ENCODE measurements at places on chromosomes 4 and X. TPM values are rescaled to one million over a fixed set of nuclear protein-coding genes. Genes with fewer than 3 reads are reported as not detected.

DNA sequence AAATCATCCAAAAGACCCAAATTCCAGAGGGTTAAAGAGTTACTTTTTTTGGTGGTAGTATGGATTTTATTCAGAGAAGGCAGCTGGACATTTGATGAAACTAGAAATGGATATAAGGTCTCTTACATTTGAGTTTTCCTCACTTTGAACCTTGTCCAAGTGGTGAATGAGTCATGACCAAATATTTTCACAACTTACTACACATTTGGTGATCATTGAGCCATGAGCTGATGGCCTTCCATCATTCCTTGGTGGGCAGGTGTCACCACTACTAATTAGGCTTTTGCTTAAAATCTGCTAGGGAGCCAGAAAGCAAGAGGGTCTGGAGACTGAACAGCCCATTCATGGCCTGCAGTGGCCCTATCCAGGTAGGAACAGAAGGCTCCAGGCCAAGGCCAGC lies 620.2 kb upstream of the INTU start:
- DNase-seq = no peak

- DNase-seq = no peak
Observed at GRCh38 chr4:138405934-138406567, 163.9 kb upstream of the SLC7A11 start.

- no peak for DNase-seq
Observed at GRCh38 chrX:106932492-106932923, 12.3 kb downstream of the CLDN2 start.

DNA sequence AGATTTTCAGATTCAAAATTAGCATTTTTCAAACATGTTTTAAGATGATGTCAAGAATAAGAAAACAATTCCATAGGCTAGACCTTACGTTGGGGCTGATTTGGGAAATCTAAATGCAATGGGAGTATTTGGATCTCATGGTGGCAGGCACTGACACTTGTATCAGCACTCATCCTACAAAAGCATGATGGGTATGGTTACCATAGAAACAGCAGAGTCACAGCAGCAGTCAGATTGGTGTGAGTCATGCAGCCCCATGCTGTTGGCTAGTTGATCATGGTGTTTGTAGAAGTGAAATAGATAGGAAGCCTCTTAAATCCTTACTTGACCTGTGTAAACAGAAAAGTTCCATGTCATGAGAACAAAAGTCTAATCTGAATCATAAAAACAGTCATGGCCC lies 1637.3 kb upstream of the PABPC4L start:
- peak; percentile 40 for DNase-seq

DNA sequence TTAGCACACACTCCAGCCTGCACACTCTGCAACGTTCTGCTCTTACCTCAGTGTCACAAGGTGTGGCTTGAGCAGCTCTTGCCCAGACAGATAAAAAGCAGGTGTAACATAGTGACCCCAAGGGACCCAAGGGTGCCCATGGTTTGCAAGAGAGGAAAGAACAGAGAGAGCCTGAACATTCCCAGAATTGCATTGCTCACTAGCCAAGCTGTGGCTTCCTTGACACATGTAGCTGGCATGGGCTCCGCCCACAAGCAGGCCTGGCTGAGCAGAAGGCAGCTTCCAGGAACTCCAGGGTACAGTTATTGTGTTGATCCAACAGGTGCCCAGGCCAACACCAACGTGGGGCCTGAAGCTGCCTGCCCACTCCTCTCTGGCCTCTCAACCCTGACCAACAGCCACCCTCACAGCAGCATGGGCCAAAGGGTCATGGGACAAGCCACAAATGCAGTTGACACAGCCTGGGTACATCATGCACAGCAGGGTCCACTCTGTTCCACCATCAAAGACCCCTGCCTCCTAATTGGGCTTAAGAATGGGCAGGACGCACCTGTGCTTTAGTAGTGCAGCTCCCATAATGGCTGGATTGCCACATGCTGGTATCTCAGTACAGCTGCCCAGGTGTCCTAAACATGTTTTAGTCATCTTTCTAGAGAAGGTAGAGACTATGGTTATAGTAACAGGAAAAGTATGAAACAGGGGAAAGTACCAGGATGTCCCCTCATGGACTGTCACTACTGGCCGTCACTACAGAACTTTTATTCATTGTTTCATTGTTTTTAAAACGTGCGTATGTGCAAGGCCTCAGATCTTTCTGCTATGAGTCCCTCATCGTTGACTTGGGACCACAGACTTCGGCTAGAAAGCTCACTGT lies 73.7 kb upstream of the ACSL1 start:
- DNase-seq = no peak

DNA sequence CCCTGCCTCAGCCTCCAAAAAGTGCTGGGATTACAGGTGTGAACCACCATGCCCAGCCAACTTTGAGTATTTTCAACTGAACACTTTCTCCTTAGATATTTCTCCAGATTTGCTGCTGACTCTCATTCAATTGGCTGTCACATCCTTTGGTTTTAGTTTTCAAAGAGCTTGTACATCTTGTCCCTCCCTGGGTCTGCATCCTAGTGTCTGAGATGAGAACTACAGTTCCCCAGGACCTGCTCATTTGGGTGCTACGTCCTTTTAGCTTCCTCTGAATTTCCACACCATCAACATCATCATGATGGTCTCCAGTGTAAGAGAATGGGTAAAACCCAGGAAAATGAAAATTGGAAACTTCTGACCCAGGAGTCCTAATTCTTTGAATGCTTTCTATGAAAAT lies 312.9 kb downstream of the NLGN4X start:
- peak; percentile 33 for DNase-seq

DNA sequence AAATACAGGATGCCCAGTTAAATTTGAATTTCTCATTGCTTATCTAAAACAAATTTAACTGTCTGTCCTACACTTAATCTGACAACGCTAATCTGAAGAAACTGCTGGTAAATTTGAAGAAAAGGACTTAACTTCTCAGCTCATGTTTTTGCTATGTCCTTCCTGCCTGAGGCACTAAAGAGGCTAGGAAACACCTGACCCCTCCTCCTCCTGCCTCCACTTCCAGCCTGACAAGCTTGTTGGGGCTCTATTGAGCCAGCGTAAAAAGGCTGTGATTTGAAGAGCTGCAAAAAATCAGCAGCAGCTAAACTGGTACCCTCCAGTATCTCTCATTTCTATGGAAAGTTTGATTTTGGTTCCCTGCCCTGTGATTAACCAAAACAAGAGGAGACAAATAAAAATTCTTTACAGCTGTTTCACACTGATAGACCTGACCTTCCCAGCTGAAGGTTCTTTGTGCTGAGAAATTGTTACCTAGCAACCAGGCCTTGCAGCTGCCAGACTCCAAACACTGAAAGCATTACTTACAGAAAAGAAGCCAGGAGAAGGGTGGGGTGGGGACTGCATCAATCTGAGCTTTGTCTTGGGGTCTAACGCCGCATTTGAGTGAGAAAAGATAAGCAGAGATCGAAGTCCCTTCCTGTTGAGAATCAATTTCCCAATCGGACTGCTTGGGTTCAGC lies 35.0 kb downstream of the DCX start:
- peak; percentile 61 for DNase-seq

GRCh38 chrX:141175786-141176185 lies 1.1 kb downstream of the LDOC1 start:
- no peak for DNase-seq

GRCh38 chrX:84165711-84166110 lies 22.3 kb downstream of the RPS6KA6 start:
- DNase-seq = no peak

DNA sequence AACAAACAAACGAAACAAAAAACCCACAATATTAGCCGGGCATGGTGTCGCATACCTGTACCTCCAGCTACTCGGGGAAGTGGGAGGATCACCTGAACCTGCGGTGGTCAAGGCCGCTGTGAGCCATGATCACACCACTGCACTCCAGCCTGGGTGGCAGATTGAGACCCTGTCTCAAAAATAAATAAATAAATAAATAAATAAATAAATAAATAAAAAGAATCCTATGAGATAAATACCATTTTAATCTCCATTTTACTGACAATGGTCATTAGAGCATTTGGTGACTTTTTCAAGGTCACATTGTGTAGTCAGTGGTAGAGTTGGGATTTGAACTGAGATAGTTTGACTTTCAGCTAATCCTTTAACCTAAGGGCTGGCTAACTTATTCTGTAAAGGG lies 11.4 kb downstream of the TRPC5 start:
- DNase-seq = no peak

- DNase-seq = no peak
Observed at GRCh38 chr4:119099227-119099810, 36.3 kb upstream of the MYOZ2 start.

GRCh38 chr4:143351774-143352451 lies 15.2 kb downstream of the GAB1 start:
- no peak for DNase-seq

DNA sequence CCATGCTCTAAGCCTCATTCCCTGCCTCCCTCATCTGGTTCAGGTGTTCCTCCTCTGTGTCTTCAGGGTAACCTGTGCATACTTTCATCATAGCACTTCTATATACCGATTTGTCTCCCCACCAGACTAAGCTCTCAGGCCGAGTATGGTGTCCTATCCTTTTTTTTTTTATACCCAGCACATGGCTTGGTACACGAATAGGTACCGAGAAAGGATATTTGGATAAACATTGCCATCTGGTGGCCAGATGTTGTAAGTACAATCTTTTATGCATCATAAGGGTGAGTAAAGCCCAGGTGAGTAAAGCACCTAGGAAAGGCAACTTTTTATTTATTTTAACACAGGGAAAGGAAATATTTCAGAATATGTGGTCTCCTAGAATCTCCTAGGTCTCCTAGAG lies 68.4 kb downstream of the MID2 start:
- peak; percentile 68 for DNase-seq

GRCh38 chr4:128831531-128832242 lies 22.2 kb downstream of the JADE1 start:
- peak; percentile 58 for DNase-seq

DNA sequence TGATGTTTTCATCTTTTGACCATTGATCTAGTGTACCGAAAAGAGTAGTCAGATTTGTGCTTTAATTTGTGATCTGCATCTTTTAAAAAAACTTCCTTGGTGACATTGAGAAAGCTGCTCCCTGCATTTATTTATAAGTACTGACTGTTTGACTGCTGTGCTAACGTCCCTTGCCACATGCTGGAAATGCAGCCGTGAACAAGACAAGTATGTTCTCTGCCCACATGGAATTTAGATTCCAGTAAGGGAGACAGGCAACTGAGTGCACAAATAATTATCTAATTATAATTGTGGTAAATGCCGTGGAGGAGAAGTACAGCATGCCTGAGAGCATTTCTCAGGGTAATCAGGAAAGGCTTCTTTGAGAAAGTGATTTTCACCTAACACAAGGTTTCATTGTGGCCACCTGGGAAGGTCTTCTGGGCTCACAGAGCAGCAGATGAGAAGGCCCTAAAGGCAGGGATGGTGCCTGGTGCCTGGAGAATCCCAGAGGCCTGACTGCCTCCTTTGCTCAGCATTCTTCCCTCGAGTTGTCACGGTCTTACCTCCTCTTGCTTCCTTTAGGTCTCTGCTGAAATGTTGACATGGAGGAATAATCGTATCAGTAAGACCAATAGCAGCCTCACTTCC lies 55.8 kb downstream of the PTTG2 start:
- DNase-seq = no peak

GRCh38 chr4:152328582-152328981 lies 207.3 kb downstream of the FBXW7 start:
- DNase-seq = no peak

DNA sequence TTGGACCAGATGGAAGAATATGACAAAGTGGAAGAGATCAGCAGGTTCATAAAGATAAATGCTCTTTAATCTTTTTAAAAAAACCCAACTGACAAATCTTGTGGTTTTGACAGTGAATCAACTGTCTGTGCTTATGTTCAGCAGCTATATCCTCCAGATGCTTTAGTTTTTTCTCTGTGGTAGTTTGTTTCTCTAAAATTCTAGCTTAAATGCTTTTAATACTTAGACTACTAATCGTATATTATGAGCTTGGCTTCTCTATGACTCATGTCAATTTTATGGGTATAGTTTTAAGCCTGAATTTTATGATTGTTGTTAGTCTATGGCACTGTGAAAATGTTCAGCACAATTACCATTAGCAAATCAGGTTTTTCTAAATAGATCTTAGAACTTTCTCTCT lies 12.9 kb downstream of the HHIP start:
- no peak for DNase-seq

DNA sequence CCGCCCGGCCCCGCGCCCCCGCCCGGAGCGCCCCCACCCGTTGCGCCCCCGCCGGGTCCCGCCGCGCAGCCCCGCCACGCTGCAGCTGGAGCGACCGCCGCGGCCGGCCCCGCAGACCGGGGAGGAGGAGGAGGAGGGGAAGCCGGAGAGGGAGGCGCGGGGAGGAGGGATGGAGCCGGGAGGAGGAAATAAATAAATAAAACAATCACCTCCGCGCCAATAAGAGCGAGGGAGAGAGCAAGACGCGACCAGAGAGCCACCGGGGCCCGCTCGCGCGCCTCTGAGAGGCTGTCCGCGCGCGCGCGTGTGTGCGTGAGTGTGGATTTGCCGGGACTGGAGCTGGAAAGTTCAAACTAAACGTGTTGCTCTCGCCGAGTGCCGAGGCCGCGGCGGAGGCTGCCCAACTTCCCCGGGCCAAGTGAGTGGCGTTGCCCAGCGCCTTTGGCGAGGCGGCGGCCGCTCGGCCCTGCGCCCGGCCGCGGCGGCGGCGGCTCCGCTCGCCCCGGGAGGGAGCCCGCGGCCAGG lies 2184.4 kb upstream of the TENM3 start:
- DNase-seq = peak; percentile 89

- DNase-seq = no peak
Observed at GRCh38 chr4:105546086-105546485, 6.3 kb upstream of the ARHGEF38 start.

GRCh38 chr4:151004222-151004621 lies 10.9 kb downstream of the LRBA start:
- no peak for DNase-seq

- no peak for DNase-seq
Observed at GRCh38 chr4:119337010-119337409, 15.1 kb upstream of the FABP2 start.

DNA sequence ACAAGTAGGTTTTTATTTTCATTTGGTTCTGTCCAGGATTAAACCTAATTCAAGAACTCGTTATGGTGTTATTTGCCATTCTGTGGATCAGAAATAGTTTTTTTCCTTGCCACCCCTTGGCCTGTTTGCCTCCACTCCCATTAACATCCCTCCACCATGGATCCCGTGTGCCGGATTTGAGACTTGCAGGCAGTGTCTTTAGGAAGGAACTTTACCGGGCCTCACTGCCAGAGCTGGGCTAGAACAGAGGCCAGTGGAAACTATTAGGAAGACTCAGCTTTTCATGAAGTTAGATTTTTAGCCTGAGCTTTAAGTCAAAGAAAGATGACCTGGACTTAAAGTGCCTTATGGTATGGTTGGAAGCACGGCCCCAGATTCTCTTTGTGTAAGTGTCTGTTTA lies 2.4 kb downstream of the KLHL2 start:
- DNase-seq = no peak

Gene CYSLTR1
- total RNA-seq = not detected

Gene HPF1
- total RNA-seq = 57.6 TPM

Gene ZDHHC15
- 4.3 TPM for total RNA-seq

Gene MYOZ2
- total RNA-seq = not detected

Gene IL1RAPL1
- total RNA-seq = 0.23 TPM

Gene NPY2R
- total RNA-seq = 0.47 TPM

Gene ASB12
- 1.2 TPM for total RNA-seq

Gene GLOD5
- not detected for total RNA-seq

Gene DIPK2B
- total RNA-seq = not detected

Gene RNF128
- 2.2 TPM for total RNA-seq
